Glomerular endothelial cell (primary cell): ENCODE measurements at places on chromosomes 1 and 21. TPM values are rescaled to one million over a fixed set of nuclear protein-coding genes. Genes with fewer than 3 reads are reported as not detected.

Gene NBPF10
- total RNA-seq, result 0.15 and 0.47 TPM in 2 replicates

Gene NPHS2
- not detected in 2 replicates for total RNA-seq

Gene CDK18
- total RNA-seq, result 0.18 and 9.7 TPM in 2 replicates

Gene DNASE2B
- total RNA-seq, result not detected in 2 replicates

Gene APP
- 1,771 and 1,790 TPM in 2 replicates for total RNA-seq

Gene CYP4X1
- total RNA-seq, result 1.6 TPM in 1 of 2 replicates, not detected in the other

Gene HEYL
- 0.44 and 0.82 TPM in 2 replicates for total RNA-seq

Gene PROK1
- total RNA-seq, result not detected in 2 replicates

Gene KCNA2
- not detected in 2 replicates for total RNA-seq
